GM13977 (cell line): ENCODE measurements at places on chromosomes 6 and 20.

DNA sequence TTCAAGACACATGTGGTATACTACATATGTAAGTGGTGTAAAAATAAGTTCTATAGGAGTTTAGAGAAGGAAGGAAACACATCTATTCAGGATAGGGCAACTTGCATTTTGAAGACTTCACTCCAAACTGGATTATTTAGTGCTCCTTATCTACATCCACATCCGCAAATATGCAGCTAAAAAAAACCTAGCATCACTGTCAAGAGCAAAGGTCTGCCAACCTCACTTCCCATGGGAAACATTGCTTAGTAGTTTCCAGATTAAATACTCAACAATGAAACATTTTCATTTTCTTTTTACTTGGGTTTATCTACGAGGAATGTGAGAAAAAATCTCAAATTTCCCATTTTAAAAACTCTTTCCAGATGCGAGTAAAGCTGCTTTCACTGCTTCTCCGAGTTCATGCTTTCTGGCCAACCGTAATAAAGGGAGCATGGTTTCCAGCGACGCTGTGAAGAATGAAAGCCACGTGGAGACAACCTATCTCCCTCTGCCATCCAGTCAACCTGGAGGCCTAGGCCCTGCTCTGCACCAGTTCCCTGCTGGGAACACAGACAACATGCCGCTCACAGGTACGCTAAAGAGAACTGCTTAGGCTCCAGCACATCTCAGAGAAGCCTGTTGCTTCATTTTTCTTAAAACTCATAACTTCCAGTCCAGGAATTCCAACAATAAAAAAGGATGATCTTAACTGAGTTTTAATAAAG is 48.2 kb downstream of the RFX6 start:
- no peak for DNase-seq

GRCh38 chr20:37351689-37352607 is 6.0 kb downstream of the SRC start:
- DNase-seq, result no peak

- DNase-seq, result no peak
These were observed 108.4 kb upstream of the ESR1 start for GRCh38 chr6:151698931-151699700.

DNA sequence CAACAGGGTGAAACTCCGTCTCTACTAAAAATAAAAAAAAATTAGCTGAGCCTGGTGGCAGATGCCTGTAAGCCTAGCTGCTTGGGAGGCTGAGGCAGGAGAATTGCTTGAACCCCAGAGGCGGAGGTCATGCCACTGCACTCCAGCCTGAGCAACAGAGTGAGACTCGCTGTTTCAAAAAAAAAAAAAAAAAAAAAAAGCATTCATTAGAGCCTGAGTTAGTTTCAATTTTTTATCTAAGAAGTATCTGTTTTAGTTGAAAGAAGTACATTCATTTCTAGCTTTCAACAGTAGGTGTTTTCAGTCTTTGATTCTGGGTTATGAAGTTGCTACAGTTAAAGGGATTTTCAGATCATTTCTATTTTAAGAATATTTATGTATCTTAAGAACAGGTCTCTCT is 42.2 kb downstream of the ZNF292 start:
- DNase-seq, result peak; percentile 47

DNA sequence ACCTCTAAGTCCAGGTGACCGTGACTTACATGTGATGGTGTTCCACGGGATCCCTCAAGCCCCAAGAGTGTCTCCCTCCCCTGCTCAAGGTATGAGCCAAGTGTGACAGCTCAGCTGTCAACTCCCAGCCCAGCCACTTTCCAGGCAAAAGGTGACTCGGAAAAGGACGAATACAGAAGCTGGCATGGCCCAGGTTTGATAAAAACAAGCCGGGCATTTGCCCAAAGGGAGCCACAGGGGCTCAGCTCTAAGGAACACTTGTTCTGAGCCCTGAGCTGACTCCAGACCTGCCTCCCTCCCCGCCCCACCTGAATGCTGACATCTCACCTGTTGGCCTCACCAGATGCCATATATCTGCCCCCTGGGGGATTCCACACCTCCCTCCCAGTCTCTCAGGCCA is 43.0 kb upstream of the BPIFA2 start:
- no peak for DNase-seq

- DNase-seq, result no peak
These were observed 31.5 kb downstream of the RAB44 start for GRCh38 chr6:36729161-36729524.

DNA sequence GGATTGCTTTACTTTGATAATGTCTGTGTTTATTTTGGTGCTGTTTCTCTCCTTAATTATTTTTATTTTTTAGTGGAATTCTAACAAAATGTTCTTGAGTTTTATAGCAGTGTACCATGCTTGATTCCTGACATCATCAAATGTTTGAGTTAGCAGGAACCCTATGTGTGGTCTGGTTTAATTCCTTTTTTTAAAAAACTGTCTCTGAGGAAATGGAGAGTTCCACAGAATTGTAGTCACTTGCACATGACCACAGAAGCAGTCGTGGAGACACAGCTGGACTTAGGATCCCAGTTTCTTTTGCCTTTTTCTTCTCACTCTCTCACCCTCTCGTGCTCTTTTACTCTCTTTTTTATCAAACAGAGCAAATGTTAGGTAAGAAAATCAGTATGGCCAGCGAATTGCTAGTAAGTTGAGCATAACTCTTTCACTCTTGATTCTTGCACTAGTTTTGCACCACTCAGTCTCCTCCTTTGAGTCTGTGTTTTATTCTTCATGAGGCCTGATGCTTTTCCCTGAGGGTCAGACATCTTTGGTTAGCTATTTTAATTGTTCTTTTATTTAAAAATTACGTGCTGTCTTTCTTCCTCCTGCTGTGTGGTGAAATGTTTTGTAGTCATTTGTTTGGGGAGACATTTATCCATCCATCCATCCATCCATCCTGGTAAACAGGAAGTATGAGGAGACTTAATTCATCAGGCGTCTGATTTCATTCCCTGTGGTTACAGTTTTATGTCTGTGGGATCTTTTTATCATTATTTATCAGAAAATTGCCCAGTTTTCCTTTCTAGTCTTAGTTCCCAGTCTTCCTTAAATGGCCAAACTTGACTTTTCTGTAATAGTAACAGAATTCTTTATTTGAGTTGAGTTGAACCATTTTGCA is 83.0 kb downstream of the SCAF8 start:
- no peak for DNase-seq

- DNase-seq, result peak; percentile 69
These were observed 26.1 kb upstream of the KCNB1 start for GRCh38 chr20:49508435-49509199.

DNA sequence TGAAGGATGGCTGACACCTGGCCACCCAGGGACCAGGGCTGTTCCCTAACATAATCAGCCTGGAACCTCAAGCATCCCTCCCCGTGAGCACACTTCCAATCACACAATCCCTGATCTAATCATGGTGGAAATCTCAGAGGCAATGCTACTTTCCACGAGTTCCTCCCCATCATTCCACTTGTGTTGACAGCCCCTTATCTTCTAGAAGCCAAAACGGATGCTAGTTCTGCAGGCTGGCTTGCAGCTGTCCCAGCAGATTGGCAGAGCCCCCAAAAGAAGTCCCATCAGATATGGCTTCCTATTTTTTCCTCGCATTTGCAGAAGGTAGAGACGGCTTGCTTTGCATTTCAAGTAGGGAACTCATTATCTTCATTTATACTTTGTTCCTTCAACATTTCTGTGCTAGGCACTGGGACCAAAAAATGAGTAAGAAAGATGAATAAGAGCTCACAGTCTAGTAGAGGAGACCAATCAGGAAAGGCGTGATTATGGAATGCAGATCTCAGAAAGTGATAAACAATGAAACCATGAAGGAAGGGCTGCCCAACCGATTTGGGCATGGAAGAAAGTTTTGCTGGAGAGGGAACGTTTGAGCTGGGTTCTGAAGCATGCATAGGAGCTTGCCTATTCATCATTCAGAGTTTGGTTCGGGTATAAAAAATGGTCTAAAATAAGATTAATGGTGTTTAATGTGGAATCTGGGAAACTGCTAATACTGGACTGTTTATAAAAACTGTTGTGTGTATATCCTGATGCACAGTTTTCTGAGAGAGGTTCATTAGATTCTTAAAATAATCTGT is 44.6 kb upstream of the TBC1D7 start:
- DNase-seq, result no peak

GRCh38 chr6:109795994-109796555 is 105.0 kb downstream of the FIG4 start:
- DNase-seq, result peak; percentile 40

DNA sequence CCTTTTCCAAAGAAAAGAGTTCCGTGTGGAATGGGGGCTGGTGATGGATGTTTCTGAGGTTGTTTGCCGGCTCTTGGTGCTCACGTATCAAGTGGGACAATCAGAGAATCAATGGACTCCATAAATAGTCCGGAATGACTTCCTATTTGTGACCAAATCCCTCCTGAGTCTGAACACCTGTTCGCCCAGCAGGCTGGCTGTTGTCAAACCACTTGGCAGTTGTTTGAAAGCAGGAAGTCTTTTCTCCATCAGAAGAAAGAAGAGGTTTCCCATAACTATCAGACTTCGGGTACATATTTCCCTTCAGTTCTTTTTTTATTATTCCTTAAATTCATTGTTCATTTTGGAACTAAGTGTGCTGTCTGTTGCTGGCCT is 154.7 kb upstream of the RIN2 start:
- no peak for DNase-seq

DNA sequence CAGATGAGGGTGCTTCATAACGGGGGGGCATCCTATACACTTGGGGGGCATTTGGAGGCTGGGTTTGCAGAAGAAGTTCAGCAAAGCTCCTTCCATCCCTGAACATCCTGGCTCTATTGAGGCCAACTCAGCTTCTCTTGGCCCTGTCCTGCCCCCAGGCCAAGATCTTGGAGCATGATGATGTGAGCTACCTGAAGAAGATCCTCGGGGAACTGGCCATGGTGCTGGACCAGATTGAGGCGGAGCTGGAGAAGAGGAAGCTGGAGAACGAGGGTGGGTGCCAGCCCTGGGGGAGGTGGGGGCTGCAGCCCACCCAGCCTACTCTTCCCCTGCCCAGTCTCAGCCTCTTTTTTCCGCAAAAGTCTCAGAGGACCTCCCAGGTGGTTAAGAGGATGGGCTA is 17.2 kb downstream of the GDAP1L1 start:
- DNase-seq, result no peak
